T-helper 2 cell treated with Interferon-gamma antibody and Interleukin-4, amounts not matched to agents 5 μg/mL and 100 μg/mL, for 36 hours (primary cell): ENCODE measurements at places on chromosomes 4 and X.

DNA sequence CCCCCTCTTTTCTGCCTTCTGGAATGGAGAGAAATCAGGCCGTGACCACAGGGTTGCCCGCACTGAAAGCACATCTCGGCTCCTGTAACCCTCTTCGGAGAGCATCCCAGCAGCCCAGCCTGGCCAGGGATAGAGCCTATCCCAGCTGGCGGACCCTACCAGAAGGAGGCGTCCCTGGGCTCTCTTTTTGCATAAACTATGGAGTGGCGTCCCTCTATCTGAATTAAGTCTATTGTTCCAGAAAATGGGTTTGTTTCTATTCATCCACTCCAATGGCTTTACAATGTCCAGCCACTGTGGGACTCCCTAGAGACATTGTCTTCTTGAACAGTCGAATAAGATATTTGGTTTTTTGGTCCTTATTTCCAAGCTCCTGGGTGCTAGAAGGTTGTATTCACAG lies 689 bp upstream of the NHSL2 start:
- no peak overlapping the region for H3K4me3 ChIP-seq
- H3K4me1 ChIP-seq = no peaks in the 10 kb centered on the region
- H3K27me3 ChIP-seq = peaks cover 48% of the 10 kb centered on the region
- no peak for DNase-seq
- H3K27ac ChIP-seq = no peak overlapping the region
- H3K36me3 ChIP-seq = no peaks in the 10 kb centered on the region

GRCh38 chrX:39762266-39762841 lies 335.4 kb downstream of the BCOR start:
- H3K4me1 ChIP-seq = peaks cover 29% of the 10 kb centered on the region
- no peak overlapping the region for H3K4me3 ChIP-seq
- H3K27me3 ChIP-seq = no peaks in the 10 kb centered on the region
- DNase-seq = no peak

DNA sequence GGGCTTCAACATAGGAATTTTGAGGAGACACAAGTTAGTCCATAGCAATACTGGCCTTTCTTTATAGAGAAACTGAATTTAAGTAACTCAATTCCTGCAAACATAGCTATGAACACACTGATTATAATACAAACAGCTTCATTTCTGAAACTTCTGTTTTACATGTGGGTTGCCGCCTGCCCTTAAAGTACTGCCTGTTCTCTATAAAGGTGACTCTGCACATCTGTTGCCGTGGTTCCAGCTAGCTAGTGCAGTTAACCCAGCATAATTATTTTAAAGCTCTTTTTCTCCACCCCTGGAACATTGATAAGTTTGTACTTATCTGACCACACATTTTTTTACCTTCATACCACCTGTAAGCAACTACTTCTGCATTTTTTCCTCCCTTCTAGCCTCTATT lies 177.6 kb downstream of the NWD2 start:
- no peak for DNase-seq
- H3K4me1 ChIP-seq = no peaks in the 10 kb centered on the region
- no peak overlapping the region for H3K27ac ChIP-seq
- H3K4me3 ChIP-seq = no peak overlapping the region
- no peaks in the 10 kb centered on the region for H3K36me3 ChIP-seq

DNA sequence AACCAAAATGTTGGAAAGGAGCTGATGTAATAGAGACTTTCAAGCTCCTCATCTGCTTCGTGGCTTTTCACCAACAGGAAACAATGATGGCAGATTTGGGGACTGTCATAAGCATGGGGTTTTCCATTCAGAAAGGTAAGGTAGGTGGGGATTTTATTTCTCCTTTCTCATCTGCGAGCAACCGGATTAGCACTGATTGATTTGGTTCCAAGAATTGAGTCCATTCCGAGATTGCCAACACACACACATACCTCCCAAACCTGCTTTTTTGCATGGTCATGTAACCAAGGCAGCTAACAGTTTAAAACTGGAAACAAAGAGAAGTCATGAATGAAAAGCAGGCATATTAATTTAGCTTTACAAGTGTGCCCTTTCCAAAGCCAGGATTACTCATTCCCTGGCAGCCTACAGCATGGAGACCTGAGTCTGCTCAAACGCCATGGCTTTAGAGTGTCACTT lies 63.0 kb upstream of the LNX1 start:
- no peak for DNase-seq
- H3K27ac ChIP-seq = no peak overlapping the region
- H3K36me3 ChIP-seq = no peaks in the 10 kb centered on the region
- H3K4me3 ChIP-seq = no peak overlapping the region
- H3K4me1 ChIP-seq = no peaks in the 10 kb centered on the region

- H3K36me3 ChIP-seq = no peaks in the 10 kb centered on the region
- DNase-seq = no peak
- H3K27ac ChIP-seq = no peak overlapping the region
- peaks cover 11% of the 10 kb centered on the region for H3K27me3 ChIP-seq
Measured at GRCh38 chr4:155608225-155608885, 58.3 kb upstream of the GUCY1A1 start.

- peaks cover 6% of the 10 kb centered on the region for H3K27me3 ChIP-seq
- no peaks in the 10 kb centered on the region for H3K4me1 ChIP-seq
- no peak overlapping the region for H3K4me3 ChIP-seq
- DNase-seq = no peak
Measured at GRCh38 chr4:88583631-88584470, 8.4 kb upstream of the HERC3 start.

GRCh38 chrX:69028761-69029120 lies 136.5 kb downstream of the PJA1 start:
- no peak for DNase-seq
- no peaks in the 10 kb centered on the region for H3K27me3 ChIP-seq
- no peaks in the 10 kb centered on the region for H3K36me3 ChIP-seq
- no peak overlapping the region for H3K27ac ChIP-seq

DNA sequence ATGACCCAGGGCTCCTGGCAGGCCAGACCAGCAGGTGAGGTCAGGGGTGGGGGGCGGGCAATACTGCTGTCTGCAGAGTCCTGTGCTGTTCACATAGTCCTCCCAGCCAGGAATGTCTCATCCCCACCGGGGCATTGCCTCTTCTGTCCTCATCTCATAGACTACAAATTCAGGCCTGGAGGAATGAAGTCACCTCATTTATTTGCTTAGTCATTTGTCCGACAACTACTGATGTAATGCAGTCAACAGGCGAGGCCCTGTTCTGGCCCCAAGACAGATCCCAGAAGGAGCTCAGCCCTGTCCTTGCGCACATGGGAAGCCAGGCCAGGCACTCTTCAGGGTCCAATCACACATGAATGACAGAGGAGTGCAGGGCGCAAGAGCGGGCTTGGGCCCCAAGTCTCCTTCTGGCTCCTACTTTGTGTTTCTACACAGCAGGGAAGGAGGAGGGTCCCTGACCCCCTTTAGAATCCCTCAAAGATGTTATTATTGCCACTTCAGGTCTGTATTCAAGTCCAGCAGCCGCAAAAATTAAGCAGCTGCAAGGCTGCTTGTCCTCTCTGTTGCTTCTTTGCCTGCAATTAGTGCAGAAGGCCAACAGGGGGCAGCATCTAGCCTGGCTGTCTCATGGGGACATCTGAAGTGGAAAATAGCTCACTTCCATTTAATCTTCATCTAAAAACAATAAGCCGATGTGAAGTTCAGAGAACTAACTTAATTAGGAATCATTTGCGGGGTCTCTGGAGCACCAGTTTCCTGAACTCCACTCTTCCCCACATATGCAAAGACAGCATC lies 15.2 kb upstream of the HMX1 start:
- H3K27ac ChIP-seq = no peak overlapping the region
- H3K4me3 ChIP-seq = no peak overlapping the region
- H3K4me1 ChIP-seq = no peaks in the 10 kb centered on the region
- H3K36me3 ChIP-seq = no peaks in the 10 kb centered on the region
- H3K27me3 ChIP-seq = peaks cover 34% of the 10 kb centered on the region
